Left cardiac atrium (tissue), 4 donors: ENCODE measurements at places on chromosomes 3 and 15. TPM values are rescaled to one million over a fixed set of nuclear protein-coding genes. Genes with fewer than 3 reads are reported as not detected.

The EPHB1 gene
- 0.85 TPM for total RNA-seq

The CLRN1 gene
- not detected for total RNA-seq

DNA sequence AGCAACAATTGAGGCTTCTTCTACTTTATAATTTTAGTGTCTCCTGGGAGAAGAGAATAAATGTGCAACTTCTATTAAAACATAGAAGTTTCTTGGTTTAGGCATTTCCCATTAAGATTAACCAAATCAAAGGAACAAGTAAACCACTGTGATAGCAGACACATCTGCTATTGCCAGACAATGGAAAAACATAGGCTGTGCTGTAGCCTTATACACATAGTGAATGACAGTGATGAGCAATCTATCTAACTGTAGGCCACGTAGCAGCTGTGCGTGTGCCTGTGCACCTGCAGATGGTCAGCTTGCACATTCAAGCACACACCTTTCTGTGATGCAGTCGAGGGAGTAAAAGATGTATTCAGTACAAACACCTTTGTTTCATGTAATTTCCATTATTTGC lies 32.7 kb downstream of the GNB4 start:
- DNase-seq = no peak

DNA sequence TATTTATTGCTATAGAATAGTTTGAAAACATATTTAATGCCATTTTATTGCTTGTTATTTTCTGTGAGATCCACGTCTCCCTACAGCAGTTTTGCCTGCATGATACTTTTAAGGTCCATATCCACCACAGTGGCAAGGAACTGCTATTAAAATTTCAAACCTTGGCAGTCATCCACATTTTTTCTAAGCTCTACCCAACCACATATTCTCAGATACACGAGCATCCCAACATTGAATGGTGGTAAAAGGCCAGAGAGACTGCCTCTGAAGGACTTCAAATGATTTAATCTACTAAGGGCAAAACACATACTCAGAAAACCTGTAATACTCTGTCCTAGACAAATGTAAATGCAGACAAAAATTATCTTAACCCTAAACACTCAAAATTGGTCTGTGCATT lies 173.1 kb downstream of the ERC2 start:
- no peak for DNase-seq

- no peak for DNase-seq
Observed at GRCh38 chr3:13887495-13888300, 7.8 kb upstream of the WNT7A start.

DNA sequence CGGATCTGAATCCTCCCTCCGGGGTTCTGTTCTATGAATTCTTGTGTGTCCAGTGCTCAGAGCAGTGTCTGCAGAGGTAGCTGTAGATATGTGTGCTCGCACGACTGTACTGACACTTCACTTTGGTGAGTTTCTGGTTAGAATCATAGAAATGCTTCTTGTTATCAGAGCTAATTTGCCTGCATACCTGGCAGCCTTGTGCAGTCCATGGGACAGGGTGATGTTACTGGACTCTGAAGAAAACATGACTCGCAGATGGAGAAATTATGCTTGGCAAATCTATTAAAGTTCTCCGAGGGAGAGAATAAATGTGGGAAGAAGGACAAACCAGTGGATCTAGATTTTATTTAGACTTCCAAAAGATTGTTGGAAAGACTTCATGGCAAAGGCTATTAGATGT lies 12.2 kb downstream of the CGNL1 start:
- no peak for DNase-seq

DNA sequence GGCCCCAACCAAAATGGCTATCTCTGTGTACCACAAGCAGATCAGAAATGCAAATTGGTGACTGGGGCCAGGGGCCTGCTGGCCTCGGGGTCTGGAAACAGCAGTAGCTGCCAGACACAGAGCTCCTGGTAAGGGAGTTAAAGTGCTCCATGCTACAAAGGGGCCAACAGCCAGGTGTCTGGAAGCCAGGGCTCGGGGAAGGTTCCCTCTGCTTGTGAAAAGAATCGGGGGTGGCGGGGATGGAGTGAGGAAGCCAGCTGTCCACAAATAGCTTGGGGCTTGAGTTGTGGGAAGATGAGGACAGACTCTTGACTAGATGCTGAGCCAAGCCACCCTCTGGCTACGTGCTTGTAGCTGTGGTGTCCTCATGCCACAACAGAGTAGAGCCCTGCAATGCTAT lies 39.3 kb downstream of the CHRD start:
- no peak for DNase-seq

DNA sequence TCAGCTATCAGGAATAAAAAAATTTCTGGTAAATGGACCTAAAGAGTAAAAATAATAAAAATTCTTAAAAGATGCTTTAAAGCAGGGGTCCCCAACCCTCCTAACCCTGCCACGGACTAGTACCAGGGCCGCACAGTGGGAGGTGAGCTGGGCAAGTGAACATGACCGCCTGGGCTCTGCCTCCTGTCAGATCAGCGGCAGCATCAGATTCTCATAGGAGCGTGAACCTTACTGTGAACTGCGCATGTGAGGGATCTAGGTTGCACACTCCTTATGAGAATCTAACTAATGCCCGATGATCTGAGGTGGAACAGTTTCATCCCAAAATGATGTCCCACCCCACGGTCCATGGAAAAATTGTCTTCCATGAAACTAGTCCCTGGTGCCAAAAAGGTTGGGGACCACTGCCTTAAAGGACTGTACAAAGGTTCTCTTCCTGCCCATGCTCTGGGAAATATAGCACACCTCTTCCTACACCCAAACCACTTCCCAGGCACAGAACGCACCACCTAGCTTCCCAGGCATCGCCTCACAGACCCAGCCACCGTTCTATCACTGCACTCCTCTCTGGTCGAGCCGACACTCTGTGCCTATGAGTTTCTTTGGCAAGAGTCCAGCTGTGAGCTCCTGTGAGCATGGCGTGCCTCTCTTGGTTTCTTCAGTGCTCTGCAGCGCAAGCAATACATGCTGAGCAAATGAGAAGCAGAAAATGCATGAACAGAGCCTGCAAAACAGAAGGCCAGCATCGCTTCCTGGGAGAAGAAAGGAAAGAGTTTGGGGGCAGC lies 104.9 kb downstream of the OCA2 start:
- no peak for DNase-seq

DNA sequence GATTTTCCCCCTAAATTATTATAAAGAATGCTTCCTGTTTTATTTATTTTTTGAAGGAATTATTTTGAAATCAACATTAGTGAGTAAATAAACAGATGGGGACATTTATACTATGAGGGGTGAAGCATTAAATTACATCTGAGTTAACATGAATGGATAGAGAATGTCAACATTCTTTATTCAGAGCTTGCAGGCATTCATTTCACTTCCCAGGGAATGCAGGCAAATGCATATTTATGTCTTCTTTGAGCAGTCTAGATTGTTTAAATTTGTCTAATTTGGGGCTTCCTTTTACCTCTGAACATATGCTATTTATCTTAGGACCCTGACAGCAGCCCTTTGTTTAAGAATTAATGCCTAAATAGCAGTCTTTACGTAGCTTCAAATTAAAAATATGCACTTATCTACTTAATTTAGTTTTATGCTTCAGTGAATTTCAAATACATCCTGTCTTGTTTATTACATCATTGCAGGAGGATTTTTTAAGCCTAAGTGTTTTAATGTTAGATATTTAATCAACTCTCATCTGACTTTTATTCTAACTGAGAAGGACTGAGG lies 630.5 kb upstream of the LMCD1 start:
- no peak for DNase-seq

- no peak for DNase-seq
Observed at GRCh38 chr3:109851854-109852253, 514.5 kb upstream of the DPPA4 start.

GRCh38 chr3:153897025-153897723 lies 224.0 kb upstream of the ARHGEF26 start:
- no peak for DNase-seq
